COLO829 (cell line): ENCODE measurements at places on chromosomes 12 and 14.

DNA sequence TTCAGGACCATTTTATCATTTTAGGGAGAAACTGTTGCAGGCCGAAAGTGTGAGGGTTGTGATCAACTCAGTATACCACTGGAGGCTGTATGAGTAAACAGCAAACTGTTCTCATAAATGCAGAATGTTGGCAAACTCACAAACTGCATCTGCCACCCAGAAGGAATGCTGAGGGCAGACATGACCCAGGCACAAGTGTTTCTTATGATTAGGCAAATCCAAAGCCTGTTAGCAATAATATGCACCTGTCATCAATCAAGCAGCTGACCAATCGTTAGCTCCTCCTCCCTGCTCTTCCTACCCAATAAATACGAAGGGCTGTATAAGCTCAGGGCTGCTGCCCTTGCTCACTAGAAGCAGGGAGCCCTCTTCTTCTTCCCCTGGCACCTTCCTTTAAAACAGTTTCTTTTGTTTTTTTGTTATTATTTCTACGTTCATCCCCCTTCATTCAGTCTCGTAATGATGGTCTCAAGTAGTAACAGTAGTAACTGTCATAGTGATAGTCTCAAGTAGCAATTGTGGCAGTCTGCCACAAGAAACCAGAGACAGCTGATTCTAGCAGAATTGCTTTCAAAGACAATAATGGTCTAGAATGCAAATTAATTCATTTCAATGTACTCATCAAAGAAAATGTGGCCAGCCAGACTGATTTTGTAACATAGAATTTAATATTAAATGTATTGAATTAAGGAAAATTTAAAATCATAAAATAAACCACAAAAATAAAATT, 15.2 kb upstream of the CCDC175 start:
- DNase-seq, result no peak

DNA sequence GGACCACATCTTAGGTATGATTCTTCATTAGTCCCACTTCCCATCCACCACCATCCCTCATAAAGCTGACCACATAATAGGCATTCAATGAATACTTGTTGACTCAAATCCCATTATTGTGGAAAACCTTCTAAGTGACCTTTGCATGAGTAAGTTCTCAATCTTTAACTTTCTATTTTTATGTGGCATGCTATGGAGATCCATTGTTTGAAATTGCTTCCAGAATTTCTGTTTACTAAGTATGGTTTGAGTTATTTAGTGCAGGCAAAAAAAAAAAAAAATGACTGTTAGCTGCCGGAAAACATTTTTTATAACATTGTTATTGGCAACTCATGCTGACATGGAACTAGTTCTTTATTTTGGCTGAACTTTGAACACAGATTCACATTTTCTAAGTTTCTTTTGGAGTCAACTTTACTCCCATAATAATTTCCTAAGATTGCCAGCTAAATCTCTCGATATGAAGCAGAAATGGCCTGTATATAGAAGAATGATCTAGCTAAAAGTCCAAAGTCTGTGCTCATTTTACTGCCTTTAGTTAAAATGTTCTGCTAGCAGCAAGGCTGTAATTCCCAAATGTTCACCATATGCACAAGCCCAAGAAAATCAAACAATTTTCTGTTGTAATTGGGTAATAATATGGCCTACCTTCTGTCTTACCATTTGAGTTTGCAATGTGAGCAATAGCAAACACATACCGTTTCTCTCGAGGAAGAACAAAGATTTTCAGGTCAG, 77.9 kb downstream of the PTGER2 start:
- no peak for DNase-seq

DNA sequence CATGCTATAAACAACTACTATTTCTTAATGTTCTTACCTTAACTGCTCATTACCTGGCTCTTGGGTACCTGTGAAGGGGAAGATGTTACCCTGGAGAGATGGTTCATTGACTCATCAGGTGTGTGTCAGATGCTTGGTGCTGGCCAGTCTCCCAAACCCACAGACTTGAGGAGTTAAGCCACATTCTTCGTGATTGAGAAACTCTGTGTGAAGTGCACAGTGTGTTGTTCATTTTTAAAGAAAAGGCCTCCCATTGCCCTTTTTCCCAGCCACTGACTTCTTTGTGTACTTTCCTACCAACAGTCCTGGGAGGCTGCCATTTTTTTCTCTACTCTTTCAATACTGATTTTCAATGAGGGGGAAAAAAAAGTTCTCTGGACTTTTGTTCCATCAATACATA, 3.2 kb downstream of the MGST1 start:
- no peak for DNase-seq

DNA sequence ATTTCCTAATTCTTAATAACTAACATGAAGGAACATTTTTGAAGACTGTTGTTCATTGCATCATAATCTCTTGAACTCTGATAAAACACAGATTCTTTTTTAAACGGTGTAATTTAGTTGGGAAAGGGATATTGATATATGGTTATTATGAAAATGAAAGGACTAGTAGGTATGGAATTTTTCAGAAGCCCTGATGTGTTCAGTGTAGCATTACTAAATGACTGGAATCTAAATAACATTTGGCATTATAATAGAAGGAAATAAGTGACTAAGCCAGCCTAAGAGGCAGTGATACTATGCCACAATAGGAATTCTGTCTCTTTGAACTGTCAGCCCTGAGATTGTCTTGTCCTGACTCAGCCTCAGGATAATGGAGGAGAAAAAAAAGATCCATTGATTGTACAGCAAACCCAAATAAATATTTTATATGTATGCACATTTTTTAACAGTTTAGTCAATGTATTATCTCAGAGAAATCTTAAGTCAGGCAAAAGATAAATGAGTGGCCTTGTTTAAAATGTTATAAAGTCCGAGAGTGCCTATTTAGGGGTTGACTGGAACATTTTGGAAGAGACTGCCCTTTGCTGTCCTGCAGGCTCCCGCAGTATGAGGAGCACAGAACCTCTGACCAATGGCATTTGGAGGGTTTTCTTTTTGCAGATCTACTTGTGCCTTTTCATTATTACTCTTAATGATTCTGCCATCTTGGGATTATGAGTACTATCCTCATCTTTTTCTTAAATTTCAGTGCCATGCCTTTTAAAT, 271.2 kb downstream of the EGLN3 start:
- peak; percentile 92 for DNase-seq

DNA sequence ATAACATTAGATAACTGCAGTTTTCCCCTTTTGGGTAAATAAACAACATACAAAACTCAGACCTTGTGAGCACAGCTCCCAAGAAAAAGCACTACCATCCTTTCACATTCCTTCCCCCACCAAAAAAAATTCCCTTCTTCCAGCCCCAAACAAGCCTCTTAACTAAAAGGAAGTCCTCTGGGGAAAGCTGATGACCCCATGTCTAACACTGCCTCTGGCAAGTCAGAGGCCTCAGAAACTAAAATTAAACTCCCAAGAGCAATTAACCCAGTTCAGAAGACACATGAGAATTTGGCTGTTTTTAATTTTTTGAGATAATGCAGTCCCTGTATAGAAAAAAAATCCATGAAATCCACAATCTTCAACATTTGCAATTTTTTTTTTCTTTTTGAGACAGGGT, 127.7 kb downstream of the SPTSSA start:
- DNase-seq, result no peak

DNA sequence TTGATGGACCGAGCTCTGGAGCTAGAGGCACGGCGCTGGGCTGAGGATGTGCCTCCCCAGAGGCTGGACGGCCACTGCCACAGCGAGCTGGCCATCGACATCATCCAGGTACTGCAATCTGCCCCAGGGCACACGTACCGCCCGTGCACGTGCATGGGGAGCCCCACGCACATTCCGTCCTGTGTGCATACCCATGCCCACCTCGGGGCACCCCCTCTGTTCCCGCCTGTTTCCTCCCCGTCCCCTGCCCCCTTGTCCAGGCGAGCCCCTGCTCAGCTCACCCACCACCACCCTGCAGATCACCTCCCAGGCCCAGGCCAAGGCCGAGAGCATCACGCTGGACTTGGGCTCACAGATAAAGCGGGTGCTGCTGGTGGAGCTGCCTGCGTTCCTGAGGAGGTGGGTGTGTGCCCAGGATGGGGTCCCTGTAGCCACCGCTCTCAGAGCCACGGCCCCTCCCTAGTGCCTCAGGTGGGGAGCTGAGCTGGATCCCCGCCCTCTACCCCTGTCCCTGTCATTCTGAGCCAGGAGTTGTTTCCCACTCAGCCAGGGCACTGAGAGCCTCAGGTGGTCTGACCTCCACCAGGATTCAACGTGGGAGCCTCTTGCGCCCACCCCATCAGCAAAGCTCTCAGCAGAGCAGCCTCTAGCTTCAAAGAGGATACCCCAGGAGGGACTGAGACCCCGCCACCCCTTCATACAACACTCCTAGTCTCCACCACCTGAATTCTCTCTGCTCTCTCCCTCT, 6.9 kb downstream of the TNFAIP2 start:
- DNase-seq, result no peak

DNA sequence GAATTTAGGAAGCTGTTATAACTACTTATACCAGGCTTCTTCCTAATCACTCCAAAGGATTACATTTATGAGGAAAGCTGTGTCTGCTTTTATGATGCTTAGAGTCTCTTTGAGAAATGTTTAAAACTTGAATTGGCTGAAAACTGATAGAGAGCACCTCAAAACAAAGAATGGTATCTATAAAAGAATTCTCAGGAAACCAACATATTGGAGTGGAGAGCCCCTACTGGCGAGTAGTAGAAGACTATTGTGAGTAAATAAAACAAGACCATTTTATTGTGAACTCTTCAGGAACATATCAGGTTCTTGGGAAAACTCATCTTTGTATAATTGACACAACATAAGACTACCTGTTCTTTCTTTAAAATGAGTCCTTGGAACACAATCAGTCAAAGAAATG, 578.6 kb downstream of the RERGL start:
- no peak for DNase-seq

DNA sequence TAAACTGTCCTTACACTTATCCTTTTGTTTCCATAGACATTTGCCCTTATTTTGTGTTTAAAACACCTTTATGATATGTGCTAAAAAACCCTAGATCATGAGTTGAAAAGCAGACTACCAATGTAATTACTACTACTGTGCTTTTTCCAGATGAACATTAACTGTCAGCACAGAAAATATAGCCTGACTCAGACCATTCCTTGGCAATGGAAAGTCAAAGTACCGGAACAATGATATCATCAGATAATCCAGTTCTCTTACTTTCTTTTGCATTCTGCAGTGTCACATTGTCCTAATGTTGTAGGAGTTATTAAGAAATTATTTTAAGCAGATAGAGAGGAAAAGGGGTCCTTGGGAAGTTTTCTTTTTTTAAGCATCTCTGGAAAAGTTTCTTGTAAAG, 1189.0 kb upstream of the FLRT2 start:
- DNase-seq, result no peak

DNA sequence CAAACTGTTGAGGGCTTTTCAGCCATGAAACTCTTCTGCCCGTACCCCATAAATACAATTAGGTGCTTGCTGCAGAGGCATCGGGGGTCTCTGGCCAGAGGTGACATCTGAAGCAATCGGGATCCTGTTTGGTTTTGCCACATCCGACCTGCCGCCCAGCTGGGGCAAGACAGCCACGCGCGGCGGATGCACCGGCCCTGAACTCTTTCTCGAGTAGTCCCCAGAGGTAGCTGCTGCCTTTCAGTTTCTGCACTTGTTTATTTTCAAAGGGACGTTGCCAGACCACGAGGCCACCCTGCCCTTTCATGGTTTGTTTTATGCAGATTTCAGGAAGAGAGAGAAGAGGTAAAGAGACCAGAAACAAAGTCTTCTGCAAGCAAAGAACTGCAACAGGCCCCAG, 10.6 kb upstream of the MLXIP start:
- DNase-seq, result no peak

- no peak for DNase-seq
Observed at GRCh38 chr14:75380656-75381055, 47.2 kb upstream of the JDP2 start.

- no peak for DNase-seq
Observed at GRCh38 chr14:54206516-54206915, 190.3 kb upstream of the CDKN3 start.

DNA sequence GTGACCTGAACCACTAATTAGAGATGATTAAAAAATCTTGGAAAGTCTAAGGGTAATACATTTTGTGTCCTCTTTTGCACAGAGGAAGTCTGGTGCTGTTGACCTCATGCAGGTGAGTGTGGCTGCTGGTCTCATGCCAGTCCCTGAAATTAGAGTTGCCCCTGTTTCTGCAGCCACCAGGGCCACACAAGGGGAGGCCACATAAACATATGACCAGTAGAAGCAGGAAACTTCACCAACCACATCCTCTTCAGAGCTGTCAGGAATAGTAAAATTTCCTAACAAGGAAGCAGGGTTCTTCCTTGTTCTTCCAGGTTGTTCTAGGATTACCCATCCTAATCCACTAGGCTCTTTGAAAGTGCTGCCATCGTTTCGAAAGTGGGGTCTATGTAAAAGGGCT, 28.3 kb downstream of the PSMA6 start:
- DNase-seq, result no peak

GRCh38 chr12:53538209-53538689, 31.0 kb upstream of the NPFF start:
- DNase-seq, result peak; percentile 67

DNA sequence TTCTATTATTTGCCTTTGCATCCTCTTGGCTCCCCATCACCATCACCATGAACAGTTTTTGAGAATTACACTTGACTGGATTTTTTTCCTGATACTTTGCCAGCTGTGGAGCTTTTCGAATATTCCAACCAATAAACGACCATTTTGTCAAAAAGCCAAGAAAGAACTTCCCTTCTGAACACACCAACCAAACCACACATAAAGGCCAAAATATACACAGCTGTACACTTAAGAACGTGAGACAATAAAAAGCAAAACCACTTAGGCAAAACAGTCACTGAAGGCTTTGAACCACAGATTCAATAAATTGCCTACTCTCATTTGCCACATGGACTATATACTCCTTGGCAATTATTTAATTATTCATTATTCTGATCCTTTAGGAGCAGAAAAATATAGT, 1.1 kb downstream of the C14orf93 start:
- no peak for DNase-seq

GRCh38 chr14:56273155-56273554, 154.9 kb downstream of the PELI2 start:
- DNase-seq, result no peak

DNA sequence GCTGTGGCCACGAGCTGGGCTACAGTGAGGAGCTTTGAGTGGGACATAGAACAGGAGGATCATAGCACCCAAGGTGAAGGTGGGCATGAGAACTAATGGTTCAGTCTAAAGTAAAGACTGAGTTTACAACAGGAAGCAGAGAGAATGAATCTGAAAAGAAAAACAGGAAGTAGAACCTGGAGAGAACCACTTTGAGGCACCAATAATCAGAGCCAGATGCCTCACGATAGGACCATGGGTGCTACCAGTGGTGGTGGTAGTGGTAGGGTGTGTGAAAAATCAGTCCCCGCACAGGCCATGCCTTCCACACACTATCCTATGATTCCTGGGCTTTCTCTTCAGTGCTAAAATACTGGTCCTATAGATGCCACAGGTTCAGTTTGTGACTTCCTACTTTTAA, 293.6 kb downstream of the AKAP6 start:
- DNase-seq, result no peak

GRCh38 chr12:77559400-77560074, 271.2 kb upstream of the NAV3 start:
- no peak for DNase-seq

GRCh38 chr12:68880660-68881325, 52.2 kb downstream of the CPM start:
- no peak for DNase-seq
